Right lobe of liver (tissue), 6 donors: ENCODE measurements at places on chromosomes 13 and 19.

DNA sequence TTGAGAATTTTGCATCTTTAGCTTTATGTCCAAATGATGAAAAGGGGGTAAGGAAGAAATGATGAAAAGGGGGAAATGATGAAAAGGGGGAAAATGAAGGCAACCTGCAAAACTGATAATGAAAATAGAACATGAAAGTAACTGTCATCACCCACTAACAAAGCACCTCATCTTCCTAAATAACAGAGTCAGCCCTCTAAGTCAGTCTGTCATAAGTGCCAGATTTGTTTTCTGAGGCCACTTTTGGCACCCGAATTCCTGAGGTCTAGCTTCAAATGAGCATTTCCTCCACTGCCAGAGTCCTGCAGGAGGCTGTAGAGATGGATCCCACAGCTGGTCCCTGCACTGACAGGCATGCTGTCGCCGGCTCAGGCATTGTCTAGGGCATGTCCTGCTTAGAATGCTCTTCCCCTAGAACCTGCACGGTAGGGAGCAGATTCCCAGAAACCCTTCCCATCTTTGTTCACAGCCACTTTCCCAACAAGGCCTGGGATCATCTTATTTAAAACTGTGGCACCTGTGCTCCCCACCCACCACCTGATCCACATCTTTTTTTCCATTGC lies 25.3 kb downstream of the RAP2A start:
- DNase-seq, result no peak

GRCh38 chr19:45729800-45730290 lies 851 bp downstream of the FBXO46 start:
- no peak for DNase-seq

GRCh38 chr19:32017176-32017953 lies 328.0 kb upstream of the ZNF507 start:
- no peak for DNase-seq

DNA sequence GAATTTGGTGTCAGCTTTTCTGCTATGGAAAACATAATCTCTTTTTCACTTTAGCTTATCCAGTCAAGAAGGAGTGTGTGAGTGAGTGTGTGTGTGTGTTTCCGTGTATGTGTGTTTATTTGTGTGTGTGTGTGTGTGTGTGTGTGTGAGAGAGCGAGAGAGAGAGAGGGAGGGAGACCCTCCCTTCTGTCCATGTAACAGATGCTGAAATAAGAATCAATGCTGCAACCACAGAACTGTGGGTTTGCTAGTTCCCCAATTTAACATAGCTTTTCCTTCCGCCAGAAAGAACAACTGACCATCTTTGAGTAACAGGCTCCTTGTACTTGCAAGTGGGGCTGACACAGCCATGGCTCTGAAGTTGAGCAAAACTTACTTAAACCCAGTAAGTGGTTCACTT lies 5.2 kb downstream of the LCP1 start:
- no peak for DNase-seq

- DNase-seq, result no peak
Measured at GRCh38 chr13:107111248-107111647, 543.3 kb upstream of the ARGLU1 start.

DNA sequence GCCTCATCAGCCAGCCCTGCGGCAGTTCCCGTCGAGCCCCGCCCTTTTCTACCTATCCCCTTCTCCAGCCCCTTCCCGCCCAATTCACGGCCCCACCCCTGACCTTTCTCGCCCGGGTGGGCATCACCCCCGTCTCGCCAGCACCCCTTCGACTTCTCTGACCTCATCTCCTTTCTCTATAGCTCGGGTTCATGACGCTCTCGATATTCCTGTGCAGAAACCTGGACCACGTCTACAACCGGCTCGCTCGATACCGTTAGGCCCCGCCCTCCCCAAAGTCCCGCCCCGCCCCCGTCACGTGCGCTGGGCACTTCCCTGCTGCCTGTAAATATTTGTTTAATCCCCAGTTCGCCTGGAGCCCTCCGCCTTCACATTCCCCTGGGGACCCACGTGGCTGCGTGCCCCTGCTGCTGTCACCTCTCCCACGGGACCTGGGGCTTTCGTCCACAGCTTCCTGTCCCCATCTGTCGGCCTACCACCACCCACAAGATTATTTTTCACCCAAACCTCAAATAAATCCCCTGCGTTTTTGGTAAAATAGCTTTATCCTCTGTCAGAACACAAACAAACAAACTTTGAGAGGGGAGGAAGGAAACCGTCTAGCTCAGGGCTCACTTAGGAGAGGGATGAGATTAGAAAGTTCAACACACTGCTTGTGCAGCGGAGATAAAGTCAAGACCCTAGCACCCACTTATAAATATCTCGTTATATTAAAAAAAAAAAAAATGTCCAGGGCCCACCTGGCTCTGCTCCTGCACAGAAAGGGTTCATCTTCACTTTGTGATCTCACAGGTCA lies 5.1 kb downstream of the CD37 start:
- peak; percentile 89 for DNase-seq
